ENCODE measurements at places on chromosomes 1 and 21.
A peak's percentile ranks its signal among the peaks of the same experiment; 100 is the strongest.

- no peak for DNase-seq
These were observed 2.4 kb downstream of the SSBP3 start for GRCh38 chr1:54403808-54404261.

DNA sequence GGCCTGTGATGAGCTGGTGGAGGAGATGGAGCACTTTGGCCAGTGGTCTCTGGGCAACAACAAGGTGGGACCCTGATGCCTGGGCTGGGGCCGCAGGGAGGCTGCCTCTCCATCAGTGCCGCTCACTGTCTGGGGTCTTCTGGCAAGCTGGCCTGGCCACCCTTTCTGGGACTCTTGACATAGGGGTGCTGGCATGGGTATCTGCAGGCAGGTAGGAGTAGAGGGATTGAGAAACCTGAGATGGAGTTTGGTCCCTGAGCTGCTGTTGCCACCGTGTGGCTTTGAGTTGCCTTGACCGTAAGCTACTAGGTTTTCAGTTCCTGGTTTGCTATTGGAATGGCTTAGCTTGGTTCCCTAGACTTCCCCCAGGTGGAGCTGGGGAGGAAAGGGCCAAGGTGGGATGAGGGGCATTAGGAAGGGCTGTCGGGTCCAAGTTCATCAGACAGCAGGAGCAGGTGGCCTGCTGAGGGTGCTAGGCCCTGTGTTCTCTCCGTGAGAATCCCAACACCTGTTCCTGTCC, 13.2 kb upstream of the MFN2 start:
- peak; percentile 53 for DNase-seq

GRCh38 chr1:21705303-21705980, 36.3 kb upstream of the RAP1GAP start:
- DNase-seq = no peak

- no peak for DNase-seq
These were observed 12.3 kb upstream of the SLC25A34 start for GRCh38 chr1:15723631-15724246.

- no peak for DNase-seq
These were observed 10.8 kb upstream of the CACYBP start for GRCh38 chr1:174988986-174989385.

- no peak for DNase-seq
These were observed 63.2 kb downstream of the PLEKHA6 start for GRCh38 chr1:204296431-204296988.

DNA sequence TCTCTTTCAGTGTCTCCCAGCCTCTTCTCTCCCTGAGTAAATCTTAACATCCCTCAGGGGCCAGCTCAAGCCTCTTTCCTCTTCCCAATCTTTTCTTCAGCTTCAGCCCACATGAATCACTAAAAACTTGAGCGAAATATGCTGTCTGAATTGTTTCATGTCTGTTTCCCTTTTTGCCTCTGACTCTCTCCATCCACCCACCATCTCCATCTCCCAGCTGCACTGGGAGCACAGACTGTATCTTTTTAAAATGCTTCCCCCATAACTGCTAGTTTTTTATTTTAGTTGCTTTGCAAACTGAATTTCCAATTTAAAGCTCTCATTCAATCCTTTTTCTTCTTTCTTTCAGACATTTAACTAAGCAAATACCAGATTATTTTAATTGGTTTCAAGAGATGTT, 3.0 kb upstream of the AHCTF1 start:
- no peak for DNase-seq

GRCh38 chr1:177862916-177863315, 106.9 kb downstream of the SEC16B start:
- DNase-seq = no peak

GRCh38 chr1:65773391-65774123, 19.1 kb upstream of the PDE4B start:
- DNase-seq = no peak

Data from NCI-H1092 (cell line).